GM04503 (cell line): ENCODE measurements at places on chromosomes 1 and 21.

DNA sequence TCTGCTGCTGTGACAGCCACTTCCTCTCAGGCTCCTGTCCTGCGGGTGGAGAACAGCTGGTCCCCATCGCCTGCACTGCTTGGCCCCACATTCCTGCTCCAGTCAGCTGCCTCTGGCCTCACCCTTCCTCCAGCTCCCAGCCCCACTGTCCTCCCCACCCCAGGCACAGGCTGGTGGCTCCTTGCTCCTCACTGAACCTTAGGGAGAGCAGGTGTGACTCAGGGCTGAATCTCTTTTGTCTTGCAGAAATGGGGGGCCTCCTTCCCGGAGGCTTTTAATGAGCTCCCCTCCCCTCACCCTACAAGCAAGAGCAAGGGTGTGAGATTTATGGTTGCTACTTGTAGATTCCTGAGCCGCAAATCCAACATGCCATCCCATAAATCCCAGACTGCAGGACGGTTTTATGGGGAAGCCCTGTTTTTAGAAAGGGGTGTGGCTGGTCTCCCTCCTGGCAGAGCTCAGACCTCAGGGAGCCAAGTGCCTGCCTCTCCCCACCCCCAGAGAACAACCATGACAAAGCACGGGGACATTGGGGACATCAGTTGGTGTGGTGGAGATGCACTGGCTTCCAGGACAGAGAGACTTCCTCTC is 15.2 kb downstream of the CDK18 start:
- no peak for DNase-seq

DNA sequence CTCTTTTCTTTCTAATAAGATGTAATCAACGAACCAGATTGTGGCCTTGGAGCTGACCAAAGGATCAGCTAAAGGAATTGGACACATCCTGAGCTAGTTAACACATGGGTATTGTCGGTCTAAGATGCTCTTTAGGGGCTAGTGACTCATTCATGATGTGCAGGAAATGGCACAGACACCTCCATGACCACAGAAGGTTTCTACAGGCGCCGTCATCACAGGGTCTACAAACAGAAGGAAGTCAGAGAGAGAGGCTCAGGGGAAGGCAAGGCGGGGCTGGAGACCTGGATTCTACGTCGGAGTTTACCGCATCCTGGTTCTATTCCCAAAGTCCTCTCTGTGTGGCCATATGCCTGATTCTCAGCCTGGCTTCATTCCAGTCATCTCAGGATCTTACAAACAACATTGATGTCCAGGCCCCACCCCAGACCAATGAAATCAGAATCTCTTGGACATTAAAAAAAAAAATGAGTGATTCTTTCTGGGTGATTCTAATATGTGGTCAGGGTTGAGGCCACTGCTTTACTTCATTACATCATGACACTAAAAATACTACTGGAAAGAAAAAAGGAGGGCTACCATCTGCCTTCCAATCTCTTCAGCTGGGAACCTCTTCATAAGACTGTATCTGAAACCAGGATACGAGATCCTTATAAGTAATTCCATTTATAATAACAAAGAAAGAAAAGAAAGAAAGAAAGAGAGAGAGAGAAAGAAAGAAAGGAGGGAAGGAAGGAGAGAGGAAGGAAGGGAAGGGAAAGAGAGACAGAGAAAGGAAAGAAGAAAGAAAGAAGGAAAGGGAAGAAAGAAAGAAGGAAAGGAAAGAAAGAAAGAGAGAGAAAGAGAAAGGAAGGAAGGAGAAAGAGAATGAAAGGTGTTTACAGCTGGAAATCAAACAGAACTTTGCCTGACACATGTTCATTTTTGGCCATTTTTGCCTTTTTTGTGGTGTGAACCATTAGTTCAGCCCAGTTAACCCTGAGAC is 11.6 kb upstream of the KCNJ15 start:
- peak; percentile 85 for DNase-seq

DNA sequence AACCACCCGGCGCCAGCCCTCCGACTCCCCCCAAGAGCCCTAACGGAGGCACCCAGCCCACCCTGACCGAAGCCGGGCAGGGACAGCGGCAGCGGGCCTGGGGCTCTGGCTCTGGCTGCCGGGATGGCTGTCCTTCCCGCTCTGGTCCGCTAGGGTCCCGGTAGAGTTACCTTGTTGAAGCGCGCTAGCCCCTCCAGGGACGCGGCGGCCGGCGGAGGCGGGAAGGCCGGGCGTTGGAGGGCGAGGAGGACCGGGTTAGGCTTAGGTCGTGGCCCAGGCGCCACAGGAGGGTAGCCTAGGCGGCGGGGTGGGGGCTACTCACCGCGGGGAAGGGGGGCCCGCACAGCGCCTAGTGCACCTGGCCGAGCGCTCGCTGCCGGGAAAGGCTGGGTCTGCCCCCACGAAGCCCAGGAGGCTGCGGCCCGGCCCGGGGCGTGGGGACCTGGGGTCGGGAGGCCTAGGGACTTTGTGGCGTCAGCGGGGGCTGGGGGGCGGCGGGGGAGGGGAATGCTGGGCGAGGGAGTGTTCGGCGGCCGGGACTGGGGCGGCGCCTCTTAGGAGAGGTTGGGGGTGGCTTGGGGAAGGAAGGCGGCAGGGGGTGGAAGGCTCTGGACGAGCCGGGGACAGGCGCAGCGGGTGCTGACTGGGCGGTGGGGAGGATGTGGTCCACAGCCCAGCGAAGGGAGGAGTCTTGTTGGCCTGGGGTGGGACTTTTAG is at the start of gene TRIM17:
TSS of gene TRIM17 (minus strand) at position 645 of the 717 bp plus-strand sequence. CDS start 1,789 bp downstream, outside the sequence.
- no peak for DNase-seq

- DNase-seq, result no peak
These were observed 69.0 kb upstream of the KAZN start for GRCh38 chr1:14529475-14529874.

GRCh38 chr1:177333936-177334595 is 163.3 kb downstream of the BRINP2 start:
- DNase-seq, result no peak

DNA sequence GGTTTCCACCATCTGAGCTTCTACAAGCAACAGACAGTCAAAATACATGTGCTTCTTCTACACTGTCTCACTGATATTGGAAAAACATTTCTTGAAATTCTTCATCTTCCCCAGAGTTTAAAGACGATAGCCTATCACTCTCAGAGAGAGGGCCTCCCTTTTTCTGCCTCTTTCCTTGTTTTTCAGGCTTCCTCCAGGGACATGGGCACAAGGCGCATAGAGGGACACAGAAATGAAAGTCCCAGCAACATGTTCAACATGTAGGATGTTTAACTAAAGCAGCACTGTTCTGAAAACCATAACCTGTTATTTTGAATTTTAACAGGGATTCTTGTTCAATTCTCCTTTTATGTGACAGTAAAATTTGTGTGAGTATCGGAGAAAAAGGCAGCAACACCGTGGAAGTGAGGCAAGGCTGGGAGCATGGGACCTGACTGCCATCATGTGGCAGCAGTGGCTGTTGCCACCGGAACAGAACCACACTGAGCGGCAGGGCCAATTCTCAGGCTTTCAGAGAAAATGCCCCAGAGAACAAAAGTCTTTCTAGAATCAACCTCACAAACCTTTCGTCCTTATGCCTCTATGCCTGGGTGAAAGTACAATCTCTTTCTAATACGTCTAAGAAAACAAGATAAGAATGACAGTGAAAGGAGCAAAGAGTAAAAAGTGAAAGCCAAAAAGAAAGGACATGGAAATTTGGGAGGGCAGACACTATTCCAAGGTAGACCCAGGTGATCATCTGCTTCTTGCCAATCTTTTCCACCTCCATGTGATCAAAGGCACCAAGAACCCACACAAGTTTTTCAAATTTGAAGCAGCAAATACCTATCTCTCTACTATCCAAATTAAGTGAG is 54.5 kb downstream of the PCNX2 start:
- no peak for DNase-seq

DNA sequence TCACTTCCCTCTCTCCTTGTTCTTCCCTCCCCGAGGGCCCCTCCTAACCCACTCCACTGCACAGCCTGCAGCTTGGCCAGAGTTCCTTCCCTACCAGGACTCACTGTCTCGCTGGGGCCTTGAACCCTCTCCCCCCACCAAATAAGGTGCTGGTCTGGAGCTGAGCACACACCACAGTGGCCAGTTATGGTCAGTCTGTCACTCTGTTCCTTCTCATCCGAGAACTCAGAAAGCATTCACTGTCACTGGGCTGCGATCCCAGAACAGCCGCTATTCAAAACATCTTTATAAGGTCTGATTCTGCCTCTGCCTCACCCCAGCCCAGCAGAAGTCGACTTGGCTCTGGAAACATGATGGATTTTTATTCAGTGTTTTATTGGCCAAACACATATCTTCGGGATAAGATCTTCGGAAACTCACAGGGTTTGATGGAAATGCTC is 19.8 kb upstream of the LBR start:
- no peak for DNase-seq
